ENCODE measurements at places on chromosomes 2 and 18.

- ATAC-seq, result no peak
Observed at GRCh38 chr18:74303936-74304335, 11.7 kb upstream of the C18orf63 start.

DNA sequence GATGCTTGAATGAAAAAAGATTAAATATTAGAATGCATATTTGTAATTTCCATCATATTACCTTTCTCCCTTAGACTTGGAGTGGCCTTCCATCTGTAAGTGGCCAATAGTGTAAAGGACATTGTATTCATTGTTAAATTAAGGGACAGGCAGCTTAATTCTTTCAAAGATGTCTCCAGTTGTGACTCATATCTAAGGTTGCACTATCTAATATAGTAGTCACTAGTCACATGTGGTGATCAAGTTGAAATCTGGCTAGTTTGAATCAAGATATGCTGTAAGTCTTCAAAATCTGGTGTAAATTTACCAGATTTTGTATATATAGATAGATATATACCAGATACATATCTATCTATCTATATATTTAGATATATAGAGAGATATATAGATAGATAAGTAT is 52.4 kb upstream of the AGPS start:
- ATAC-seq, result no peak

GRCh38 chr2:73175663-73176204 is 26.6 kb upstream of the NOTO start:
- peak; percentile 9 for ATAC-seq

- no peak for ATAC-seq
Observed at GRCh38 chr2:190060626-190061025, 1.9 kb downstream of the MSTN start.
